ENCODE measurements at places on chromosomes 5 and 9.

GRCh38 chr5:120913396-120913795, 449.3 kb downstream of the PRR16 start:
- no peaks in the 10 kb centered on the region for H3K36me3 ChIP-seq
- H3K27ac ChIP-seq, result no peak overlapping the region
- no peaks in the 10 kb centered on the region for H3K4me1 ChIP-seq
- no peaks in the 10 kb centered on the region for H3K27me3 ChIP-seq
- no peak for DNase-seq

- H3K27me3 ChIP-seq, result no peaks in the 10 kb centered on the region
- peaks cover 9% of the 10 kb centered on the region for H3K36me3 ChIP-seq
- H3K4me3 ChIP-seq, result no peak overlapping the region
- DNase-seq, result peak; percentile 47
- no peak overlapping the region for H3K27ac ChIP-seq
- H3K4me1 ChIP-seq, result peaks cover 4% of the 10 kb centered on the region
Measured at GRCh38 chr9:136225748-136226679, 19.6 kb downstream of the QSOX2 start.

GRCh38 chr5:176517053-176517661, 20.0 kb downstream of the RNF44 start:
- no peak for DNase-seq
- H3K4me1 ChIP-seq, result peaks cover 11% of the 10 kb centered on the region
- H3K27ac ChIP-seq, result no peak overlapping the region
- no peaks in the 10 kb centered on the region for H3K36me3 ChIP-seq

GRCh38 chr9:16784002-16784401, 86.5 kb downstream of the BNC2 start:
- no peaks in the 10 kb centered on the region for H3K27me3 ChIP-seq
- no peak overlapping the region for H3K27ac ChIP-seq
- H3K4me1 ChIP-seq, result no peaks in the 10 kb centered on the region
- no peak for DNase-seq
- H3K36me3 ChIP-seq, result no peaks in the 10 kb centered on the region
- no peak overlapping the region for H3K4me3 ChIP-seq

- H3K27me3 ChIP-seq, result no peaks in the 10 kb centered on the region
- H3K4me3 ChIP-seq, result no peak overlapping the region
- H3K27ac ChIP-seq, result no peak overlapping the region
- H3K36me3 ChIP-seq, result no peaks in the 10 kb centered on the region
Measured at GRCh38 chr5:110651507-110651906, 75.0 kb downstream of the TMEM232 start.

DNA sequence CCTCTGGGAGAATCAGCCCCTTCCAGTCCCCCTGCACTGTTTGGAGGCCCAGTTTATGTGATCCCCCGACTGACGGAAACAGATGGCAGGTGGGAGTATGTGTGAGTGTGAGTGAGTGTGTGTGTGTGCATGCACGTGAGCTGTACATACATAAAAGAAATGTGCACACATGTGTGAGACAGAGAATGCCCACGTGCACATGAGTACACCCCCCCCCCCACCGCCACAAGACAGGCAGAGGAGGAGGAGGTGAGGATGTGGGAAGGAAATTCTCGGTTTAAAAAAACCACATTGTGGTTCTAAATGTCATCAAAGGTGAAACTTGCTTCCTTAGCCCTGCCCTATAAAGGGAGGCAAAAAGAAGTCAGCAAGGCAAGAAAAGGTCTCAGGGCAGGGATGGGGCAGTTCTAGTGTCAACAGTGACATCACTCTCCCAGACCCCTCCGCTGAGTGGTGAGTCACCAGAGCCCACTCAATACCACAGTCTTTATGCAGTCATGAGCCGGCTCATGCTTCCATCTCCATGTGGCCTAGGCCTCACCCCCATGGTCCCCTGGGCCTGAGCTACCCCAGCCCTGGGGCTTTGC, 79.2 kb upstream of the HSPA9 start:
- no peak overlapping the region for H3K4me3 ChIP-seq
- DNase-seq, result no peak
- H3K27ac ChIP-seq, result no peak overlapping the region
- no peaks in the 10 kb centered on the region for H3K36me3 ChIP-seq
- H3K4me1 ChIP-seq, result no peaks in the 10 kb centered on the region
- peaks cover 56% of the 10 kb centered on the region for H3K27me3 ChIP-seq

DNA sequence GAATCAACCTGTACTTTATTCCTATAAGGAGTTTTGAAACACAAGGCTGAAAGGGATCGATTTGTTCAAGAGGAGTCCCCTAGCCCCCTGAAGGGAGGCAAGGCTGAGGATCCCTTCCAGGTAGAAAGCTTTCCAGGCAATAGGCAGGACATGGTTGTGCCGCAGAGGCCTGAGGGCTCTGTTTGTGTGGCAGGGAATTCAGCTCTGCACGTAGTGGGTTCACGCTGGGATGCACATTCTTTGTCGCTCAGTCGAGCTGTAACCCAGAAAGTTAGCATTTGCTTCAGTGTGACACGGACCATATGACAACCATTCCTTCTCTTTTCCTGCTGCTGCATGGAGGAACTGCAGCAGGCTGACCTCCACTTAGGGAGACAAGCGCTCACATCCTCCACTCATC, 65.6 kb upstream of the TRIO start:
- no peaks in the 10 kb centered on the region for H3K27me3 ChIP-seq
- DNase-seq, result no peak
- no peaks in the 10 kb centered on the region for H3K36me3 ChIP-seq
- H3K4me1 ChIP-seq, result no peaks in the 10 kb centered on the region
- H3K27ac ChIP-seq, result no peak overlapping the region

DNA sequence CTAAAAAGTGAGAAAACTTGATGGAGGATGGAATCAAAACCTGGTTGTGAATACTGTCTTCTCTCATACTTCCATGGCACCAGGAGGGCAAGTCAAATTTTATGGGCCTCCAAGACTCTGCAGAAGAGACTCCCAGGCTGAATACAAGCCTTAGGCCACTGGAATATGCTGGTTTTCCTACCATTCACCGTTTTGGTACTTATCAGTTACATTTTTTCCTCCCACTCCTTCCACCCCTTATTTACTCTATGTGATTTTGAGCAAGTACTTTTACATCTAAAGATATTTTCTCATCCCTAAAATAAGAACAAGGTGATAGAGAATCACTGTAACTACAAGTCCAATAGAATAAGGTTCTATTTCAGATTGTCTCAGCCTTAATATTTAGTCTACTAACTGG, 8.0 kb upstream of the LIX1 start:
- no peaks in the 10 kb centered on the region for H3K27me3 ChIP-seq
- no peaks in the 10 kb centered on the region for H3K4me1 ChIP-seq
- H3K27ac ChIP-seq, result no peak overlapping the region
- no peak for DNase-seq
- H3K36me3 ChIP-seq, result no peaks in the 10 kb centered on the region

GRCh38 chr5:37873988-37874387, 34.1 kb upstream of the GDNF start:
- H3K4me1 ChIP-seq, result no peaks in the 10 kb centered on the region
- H3K4me3 ChIP-seq, result no peak overlapping the region
- DNase-seq, result no peak
- H3K36me3 ChIP-seq, result no peaks in the 10 kb centered on the region

Data from CD14-positive monocyte (primary cell).